Large intestine (tissue), 12 donors: ENCODE measurements at places on chromosomes 1 and 21. TPM values are rescaled to one million over a fixed set of nuclear protein-coding genes. Genes with fewer than 3 reads are reported as not detected.

PROX1 gene
- 7.8 TPM for polyA plus RNA-seq

OR2M3 gene
- polyA plus RNA-seq, result not detected

FCRL1 gene
- polyA plus RNA-seq, result 0.52 TPM

NCF2 gene
- polyA plus RNA-seq, result 3.7 TPM

PRAMEF11 gene
- not detected for polyA plus RNA-seq

SLC35F3 gene
- 0.55 TPM for polyA plus RNA-seq

PLA2G2D gene
- 0.18 TPM for polyA plus RNA-seq

PLEKHN1 gene
- 0.49 TPM for polyA plus RNA-seq

HENMT1 gene
- polyA plus RNA-seq, result 9.5 TPM

LYPD8 gene
- polyA plus RNA-seq, result 2.1 TPM

DPT gene
- 11.4 TPM for polyA plus RNA-seq

CNR2 gene
- polyA plus RNA-seq, result 0.06 TPM

SIM2 gene
- polyA plus RNA-seq, result 0.58 TPM

DNA sequence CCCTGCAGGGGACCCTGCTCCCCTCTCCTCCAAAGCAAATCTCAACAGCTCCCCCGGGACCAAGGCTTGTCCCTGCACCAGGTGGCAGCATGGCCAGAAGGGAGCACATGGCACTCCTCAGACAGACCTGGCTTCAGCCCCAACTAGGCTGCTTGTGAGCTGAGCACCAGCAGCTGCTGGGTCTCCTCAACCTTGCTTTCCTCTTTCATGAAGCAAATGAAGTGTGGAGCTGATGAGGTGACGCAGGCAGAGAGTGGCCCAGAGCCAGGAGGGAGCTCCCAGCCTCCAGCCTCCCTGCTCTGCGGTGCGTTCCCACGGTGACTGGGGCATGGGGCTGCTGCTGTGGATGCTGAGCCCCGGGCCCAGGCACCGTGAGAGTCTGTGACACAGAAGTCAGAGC lies 34.0 kb downstream of the MEGF6 start:
- DNase-seq, result peak; percentile 3

DNA sequence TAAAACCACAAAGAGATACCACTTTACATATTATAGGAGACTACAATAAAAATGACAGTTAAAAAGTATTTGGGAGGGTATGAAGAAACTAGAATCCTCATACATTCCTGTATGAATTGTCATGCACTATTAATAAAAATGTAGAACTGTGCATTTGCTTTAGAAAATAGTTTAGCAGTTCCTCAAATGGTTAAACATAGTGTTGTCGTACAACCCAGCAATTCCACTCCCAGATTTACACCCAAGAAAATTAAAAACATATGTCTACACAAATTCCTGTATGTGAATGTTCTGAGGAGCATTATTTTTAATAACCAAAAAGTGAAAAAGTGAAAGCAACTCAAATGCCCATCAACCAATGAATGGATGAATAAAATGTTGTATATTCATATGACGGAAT lies 23.1 kb upstream of the PDE4B start:
- no peak for DNase-seq

DNA sequence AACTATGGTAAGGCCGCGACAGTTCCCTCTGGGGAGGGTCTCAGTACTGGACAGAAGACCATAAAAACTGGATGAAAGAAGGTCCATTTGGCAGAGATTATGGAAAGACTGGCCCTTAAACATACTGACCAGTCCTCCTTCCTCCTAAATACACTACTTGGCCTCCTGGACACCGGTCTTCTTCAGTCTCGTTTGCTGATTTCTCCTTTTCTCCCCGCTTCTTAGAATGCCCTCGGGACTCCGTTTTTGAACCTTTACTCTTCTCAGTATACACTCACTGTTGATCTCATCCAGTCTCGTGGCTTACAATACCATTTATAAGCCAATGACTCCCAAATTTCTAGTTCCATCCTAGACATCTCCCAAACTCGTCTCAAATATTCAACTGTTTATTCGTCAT lies 694 bp upstream of the MRPL9 start:
- DNase-seq, result no peak

DNA sequence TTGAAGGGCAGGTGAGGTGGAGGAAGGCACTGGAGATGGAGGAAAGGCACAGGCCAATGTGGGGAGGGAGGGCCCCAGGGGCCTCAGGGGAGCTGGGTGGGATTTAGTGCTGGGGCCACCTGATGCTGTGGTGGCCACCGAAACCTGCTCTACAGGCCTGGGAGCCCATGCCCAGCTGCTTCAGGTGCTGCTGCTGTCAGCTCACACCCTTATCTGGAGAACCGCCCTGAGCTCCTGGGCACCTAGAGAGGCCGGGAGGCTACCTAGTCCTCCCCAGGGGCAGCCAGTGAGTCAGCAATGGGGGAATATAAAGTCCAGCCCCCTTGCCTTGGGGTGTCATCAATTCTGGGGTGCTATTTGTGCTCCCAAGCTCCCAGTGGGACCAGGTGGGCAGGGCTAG lies 12.2 kb downstream of the FAM131C start:
- DNase-seq, result peak; percentile 68

GRCh38 chr1:174572771-174573170 lies 125.0 kb downstream of the GPR52 start:
- no peak for DNase-seq

DNA sequence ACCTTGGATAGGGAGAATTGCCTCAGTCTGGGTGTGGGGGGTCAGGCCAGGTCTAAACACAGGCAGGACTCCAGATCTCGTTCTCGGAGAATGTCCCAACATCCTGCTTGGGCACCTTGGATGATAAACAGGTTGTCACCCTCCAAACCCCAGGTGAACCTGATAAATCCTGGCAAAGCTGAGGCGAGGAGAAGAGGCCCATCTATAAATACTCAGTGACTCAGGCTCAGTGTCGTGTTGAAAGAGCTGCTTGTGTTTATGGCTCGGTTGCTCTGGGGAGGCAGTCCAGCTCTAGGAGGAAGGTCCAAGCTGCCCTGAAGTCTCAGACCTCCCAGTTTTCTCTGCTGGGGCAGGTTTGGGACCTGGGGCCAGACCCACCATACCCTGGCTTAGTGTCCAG lies 15.8 kb upstream of the TRIM63 start:
- DNase-seq, result peak; percentile 88

GRCh38 chr1:10386761-10387676 lies 11.8 kb upstream of the PGD start:
- DNase-seq, result no peak

- DNase-seq, result no peak
Measured at GRCh38 chr1:78009276-78009675, 4.5 kb downstream of the DNAJB4 start.

- no peak for DNase-seq
Measured at GRCh38 chr1:180166436-180166800, 11.7 kb downstream of the QSOX1 start.

GRCh38 chr1:24418898-24419628 lies 3.5 kb downstream of the NIPAL3 start:
- DNase-seq, result peak; percentile 21

GRCh38 chr1:87335175-87335884 lies 6.7 kb downstream of the LMO4 start:
- peak; percentile 72 for DNase-seq

DNA sequence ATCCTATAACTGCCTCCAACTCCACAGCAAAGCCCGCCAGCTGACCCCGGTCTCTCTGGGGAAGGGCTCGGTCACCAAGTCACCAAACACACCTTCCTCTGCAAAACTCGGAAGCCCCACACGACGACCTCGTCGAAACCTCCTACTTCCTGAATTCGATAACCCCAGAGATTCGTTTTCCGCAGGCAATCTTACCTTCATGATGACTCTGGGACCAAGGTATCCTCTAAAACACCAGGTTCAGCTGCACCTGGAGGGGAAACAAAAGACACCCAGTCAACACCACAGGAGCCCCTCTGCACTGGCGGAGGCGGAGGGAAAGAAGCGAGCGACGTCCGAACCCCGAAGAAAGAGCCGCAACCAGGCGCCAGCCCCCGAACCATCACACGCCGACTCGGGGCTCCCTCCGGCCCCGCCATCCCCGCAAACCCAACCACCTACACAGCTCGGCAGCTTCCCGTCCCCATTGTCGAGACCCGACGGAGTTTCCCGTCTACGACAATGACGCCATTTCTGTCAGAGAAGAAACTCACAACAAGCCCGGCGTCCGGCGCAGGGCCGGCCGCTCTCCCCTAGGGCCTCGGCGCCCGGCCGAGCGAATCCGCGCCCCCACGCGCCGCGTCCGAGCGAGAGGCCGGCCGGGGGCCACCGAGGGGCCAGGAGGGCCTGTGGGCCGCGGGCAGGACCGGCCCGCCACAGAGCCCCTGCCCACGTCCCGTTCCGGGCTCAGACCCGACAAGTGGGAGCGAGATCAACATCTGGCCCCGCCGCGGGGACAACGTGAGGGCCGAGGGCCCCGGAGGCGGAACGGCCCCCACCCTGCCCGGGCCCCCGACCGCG lies 1.0 kb downstream of the ARID4B start:
- DNase-seq, result peak; percentile 61

DNA sequence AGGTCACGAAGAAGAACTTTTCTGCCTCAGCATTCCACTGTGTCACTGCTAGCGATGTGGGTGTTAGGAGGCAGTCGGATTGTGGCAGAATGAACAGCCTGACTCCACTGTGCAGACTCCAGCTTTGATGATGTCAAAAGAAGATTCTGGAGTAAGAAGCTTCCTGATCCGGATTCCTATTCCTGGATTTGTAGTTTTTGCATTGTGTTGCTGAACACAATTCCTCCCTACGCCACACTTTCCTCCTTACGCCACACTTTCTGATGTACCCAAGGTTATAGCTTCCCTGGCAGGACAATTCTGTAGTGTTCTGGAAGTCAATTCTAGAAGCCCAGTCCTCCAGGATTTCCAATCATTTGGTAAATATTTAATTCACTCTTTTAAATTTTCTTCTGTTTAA lies 665.2 kb upstream of the ADGRL2 start:
- no peak for DNase-seq

- no peak for DNase-seq
Measured at GRCh38 chr1:229161740-229162139, 109.2 kb upstream of the RAB4A start.

DNA sequence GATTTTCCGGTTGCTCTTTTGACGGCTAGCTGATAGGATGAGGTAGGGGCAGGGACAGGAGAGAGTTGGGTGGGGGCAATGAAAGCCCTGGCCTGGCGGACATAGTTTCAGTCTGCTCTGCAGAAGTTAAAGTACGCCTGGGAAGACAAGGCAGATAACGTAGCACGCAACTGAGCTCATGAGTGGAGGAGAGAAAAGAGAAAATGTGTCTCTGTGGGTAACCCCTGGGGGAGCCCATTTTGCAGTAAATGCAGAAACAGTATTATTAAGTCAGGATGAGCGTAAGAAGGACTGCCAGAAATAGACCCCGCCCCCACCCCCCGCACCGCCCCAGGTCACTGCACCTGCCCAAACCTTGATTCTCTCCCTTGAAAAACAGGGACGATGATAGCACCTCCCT lies 51.7 kb upstream of the TARBP1 start:
- no peak for DNase-seq

- DNase-seq, result peak; percentile 91
Measured at GRCh38 chr1:236603991-236604904, at the start of gene HEATR1. Gene HEATR1, minus strand, starts transcription at chr1:236604516. Its CDS starts 421 bp downstream, at chr1:236604095.

- no peak for DNase-seq
Measured at GRCh38 chr1:37989361-37989930, 376 bp downstream of the SF3A3 start.

DNA sequence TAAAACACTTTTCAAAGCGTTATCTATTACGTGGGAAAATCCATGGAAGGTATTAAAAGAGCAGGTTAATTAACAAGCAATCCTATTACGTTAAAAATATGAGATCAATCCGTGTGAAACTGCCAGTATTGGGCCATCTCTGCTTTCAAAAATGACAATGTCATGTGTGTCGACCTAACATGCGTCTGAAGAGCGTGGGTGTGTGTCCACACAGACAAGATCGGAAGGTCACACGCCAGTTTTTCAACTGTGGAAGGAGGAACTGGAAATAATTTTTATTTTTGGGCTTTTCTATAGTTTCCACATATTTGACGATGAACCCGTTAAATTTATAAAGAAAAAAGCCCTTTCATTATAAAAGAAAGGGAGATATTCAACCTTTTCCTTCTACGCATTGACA lies 17.6 kb upstream of the ALDH4A1 start:
- DNase-seq, result no peak

- peak; percentile 20 for DNase-seq
Measured at GRCh38 chr1:12220890-12221289, 8.9 kb upstream of the VPS13D start.

GRCh38 chr21:32807717-32808380 lies 36.3 kb upstream of the PAXBP1 start:
- peak; percentile 6 for DNase-seq

DNA sequence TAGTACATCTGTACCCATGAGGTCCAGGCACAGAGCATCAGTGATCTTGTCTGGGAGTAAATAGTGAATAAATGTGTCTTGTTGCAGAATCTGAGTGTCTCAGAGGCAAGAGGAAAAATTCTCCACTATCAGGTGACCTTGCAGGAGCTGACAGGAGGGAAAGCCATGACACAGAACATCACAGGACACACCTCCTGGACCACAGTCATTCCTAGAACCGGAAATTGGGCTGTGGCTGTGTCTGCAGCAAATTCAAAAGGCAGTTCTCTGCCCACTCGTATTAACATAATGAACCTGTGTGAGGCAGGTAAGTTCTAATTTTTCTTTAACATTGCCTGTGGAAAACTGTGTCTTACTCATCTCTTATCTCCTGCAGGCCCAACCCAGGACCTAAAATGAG lies 43.1 kb downstream of the IL12RB2 start:
- DNase-seq, result no peak

DNA sequence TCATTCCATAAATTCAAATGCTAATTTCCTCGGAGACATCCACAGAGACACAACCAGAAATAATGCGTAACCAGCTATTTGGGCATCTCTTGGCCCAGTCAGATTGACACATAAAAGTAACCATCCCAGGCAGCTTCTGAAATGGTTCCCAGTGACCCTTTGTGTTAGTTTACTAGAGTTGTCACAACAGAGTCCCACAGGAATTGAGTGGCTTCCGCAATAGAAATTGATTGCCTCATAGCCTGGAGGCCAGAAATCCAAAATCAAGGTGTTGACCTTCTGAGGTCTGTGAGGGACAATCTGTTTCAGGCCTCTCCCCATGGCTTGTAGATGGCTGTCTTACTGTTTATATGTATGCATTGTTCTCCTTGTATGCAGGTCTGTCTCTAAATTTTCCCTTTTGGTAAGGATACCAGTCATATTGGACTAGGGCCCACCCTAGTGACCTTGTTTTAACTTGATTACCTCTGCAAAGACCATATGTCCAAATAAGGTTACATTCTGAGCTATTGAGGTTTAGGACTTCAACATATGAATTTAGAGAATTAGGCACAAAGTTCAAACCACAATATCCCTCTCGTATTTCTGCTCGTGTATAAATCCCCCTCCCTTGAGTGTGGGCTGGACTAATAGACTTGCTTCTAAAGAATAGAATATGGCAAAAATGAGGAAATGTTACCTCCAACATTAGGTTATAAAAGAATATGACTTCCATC lies 78.2 kb upstream of the FGGY start:
- DNase-seq, result no peak
